ENCODE measurements at places on chromosomes 2 and 18. TPM values are rescaled to one million over a fixed set of nuclear protein-coding genes. Genes with fewer than 3 reads are reported as not detected.

GRCh38 chr18:48997681-48997984 lies 46.9 kb upstream of the SMAD7 start:
- DNase-seq, result no peak

DNA sequence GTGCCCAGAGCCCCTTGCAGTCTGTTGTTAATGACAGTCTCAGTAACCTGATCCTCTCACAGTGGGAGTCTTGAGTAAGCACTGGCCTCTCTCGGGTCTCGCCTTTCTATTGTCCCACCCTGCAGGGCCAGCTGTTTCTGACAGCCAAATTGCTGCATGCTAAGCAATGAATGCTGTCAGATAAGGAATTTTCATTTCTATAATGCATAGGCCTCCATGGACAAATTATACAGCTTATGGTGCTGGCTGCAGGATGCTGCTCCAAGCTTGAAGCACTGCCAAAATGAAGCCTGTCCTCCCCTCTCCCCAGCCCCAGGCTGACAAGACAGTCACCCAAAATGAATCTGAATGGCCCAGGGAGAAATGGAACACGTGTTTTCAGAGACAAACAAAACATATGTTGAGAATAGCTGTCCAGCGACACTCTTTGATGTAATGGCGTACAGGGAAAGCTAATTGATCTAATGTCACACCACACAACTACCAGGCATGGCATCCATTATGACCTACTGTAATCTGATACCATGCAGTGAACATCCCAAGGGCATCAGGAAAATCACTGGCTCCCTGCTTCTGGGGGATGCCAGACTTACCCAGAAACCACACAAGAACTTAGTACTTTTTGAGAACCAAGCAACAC lies 36.8 kb downstream of the ACVR1 start:
- peak; percentile 85 for DNase-seq

DNA sequence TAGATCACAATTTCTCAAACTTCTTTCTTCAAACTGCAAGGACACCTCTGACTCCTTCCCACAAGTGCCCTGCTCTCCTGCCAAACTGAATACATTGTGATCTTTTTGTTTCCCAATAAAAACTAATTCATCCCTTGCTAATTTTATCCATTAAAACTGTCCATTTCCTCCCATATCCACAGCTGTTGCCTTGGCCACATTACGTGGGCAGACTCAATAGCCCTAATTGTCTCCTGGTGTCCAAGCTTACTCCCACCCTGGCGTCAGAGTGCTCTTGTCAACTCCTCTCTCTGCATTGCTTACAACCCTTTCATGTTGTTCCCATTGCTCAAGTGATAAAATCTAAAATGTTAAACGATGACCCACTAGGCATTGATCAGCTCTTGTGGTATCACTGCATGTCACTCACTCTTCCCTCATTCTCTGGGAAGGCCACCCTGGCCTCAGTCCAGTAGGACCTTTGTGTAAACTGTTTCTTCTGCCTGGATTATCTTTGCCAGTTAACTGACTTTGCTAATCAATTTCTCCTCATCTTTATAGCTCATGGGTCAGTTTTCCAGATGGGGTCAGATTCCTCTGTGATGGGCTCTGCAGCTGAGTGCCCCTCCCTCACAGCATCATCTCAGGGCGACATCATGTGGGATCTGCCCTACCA lies 525.0 kb downstream of the SLC4A3 start:
- DNase-seq, result no peak

DNA sequence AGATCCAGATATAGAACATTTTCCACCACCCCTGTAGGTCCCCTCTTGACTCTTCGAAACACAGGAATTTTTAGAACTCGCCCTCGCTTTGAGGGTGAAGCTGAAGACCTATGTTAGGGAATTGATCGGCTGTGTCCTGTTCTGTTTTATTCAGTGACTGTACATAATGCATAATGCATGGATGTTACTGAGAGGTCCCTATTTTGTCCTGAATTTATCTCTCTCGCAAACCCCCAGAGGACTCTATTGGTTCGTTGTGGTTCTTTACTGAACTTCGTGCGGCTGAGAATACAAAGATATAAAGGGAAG lies 431 bp upstream of the EIF5B start:
- peak; percentile 25 for DNase-seq

Gene EIF2AK3
- polyA plus RNA-seq, result 24.9 TPM

Gene TMEM150A
- 39.7 TPM for polyA plus RNA-seq

Gene BOLL
- not detected for polyA plus RNA-seq

Measured in left renal pelvis (tissue), 4 donors.